CD4-positive, alpha-beta T cell treated with Interleukin-15 for 4 hours (primary cell): ENCODE measurements at places on chromosomes 3 and 15.

DNA sequence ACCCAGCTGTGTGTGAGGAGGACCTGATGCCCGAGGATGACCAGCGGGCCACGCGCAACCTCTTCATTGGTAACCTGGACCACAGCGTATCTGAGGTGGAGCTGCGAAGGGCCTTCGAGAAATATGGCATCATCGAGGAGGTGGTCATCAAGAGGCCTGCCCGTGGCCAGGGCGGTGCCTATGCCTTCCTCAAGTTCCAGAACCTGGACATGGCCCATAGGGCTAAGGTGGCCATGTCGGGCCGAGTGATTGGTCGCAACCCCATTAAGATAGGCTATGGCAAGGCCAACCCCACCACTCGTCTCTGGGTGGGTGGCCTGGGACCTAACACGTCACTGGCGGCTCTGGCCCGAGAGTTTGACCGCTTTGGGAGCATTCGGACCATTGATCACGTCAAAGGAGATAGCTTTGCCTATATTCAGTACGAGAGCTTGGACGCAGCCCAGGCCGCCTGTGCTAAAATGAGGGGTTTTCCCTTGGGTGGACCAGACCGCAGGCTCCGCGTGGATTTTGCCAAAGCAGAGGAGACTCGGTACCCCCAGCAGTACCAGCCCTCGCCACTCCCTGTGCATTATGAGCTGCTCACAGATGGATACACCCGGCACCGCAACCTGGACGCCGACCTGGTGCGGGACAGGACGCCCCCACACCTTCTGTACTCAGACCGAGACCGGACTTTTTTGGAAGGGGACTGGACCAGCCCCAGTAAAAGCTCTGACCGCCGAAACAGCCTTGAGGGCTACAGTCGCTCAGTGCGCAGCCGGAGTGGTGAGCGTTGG lies 1.5 kb downstream of the RBM15B start:
- DNase-seq, result no peak

DNA sequence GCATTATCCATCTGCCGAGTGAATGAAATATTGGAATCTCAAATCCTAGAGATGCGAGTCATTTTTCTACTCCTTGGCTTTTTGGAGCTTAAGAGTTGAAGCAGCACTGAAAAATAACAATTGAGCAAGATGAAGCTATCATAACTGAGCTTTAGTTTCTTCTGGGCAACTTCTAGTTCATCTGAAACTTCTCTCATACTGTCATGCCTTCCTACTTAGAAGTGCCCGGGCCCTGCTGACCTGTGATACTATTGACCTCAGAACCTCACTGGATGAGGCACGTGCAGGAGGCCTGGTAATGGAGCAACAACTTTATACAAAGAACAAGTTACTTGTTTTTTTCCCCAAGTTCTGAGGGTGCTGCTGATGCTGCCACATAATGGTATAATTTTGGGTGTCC lies 48.5 kb upstream of the P3H2 start:
- no peak for DNase-seq

- DNase-seq, result no peak
Observed at GRCh38 chr3:81601707-81602305, 159.6 kb downstream of the GBE1 start.

GRCh38 chr3:131072845-131073244 lies 46.2 kb downstream of the NEK11 start:
- DNase-seq, result no peak

DNA sequence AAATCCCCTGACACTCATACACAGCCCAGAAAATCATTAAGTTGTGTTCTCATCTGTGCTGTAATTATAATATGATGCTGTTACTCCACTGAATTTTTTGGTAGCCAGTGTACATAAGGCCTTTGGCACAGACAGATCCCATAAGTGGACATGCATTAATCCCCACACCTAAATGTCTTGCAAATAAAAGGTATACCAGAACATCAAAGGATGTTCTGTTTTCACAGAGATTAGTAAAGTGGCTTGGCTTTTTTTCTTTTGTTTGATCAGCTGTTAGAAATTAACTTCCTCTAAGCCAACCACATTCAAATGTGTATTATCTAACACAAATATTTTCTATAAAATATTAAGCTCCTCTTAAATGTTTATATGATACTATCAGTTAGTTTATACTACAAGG lies 2.7 kb downstream of the SST start:
- no peak for DNase-seq

- DNase-seq, result no peak
Observed at GRCh38 chr15:56973463-56973862, 55.0 kb downstream of the TCF12 start.

GRCh38 chr15:25884370-25884769 lies 21.2 kb upstream of the ATP10A start:
- no peak for DNase-seq

DNA sequence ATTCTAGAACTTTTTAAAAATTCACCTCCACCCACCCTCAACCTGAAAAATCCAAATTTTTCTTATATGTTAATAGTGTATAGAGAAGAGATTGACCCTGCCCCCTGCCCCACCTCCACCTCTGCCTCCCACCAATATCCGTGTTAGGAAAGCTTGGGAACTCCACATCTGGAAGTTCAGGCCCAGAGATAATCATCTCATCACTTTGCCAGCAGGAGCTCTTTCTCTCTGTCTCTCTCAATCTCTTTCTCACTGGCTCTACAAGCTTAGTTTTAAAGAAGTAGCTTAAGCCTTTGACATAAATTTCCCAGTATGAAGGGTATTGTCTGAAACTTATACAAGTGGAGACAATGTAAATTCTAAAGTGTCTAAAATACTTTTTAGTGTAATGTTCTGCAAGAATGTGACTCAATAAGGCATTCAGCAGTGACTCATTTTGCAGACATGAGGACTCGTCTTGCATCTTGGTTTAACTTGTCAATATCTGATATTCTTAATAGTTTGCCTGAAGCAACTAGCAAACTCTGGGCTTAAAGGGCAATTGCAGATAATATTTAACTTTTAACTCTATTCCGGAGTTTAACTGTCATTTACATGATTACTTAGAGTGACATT lies 299.8 kb upstream of the EPHA3 start:
- no peak for DNase-seq

DNA sequence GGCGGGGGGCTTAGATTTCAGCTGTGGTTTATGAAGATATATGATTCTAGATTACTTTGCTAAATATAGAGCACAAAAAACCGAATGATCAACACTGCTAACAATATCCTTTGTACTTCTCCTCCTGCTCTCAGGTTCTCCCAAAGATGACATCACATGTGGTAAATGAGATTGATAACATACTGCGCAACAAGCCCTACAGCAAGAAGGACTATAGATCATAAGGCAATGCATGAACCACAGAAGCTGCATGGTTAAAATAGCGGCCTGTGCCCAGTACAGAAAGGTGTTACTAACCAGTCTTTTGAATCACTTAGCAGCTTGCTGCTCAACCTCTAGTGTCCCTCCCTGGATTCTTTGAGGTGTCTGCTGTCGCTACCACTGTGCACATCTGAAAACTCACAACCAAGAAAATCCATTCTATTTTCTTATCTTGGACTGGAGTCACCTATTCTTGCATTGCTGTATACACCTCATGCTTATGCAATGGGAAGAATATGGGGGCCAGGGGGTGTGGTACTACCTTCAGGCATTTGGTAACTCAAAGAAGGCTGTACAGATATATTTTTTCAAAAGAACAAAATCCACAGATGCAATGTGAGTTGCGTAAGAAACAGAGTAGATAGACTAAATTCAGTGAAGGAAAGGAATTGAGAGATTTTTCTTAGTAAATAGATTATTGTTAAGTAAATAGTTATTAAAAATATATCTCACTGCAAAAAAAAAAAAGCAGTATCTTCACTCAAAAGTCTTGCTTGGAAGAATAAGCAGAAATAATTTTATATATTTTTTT lies 18.2 kb downstream of the SSR3 start:
- DNase-seq, result no peak

- DNase-seq, result no peak
Observed at GRCh38 chr3:169968224-169968885, 1.7 kb downstream of the SEC62 start.

GRCh38 chr3:22122567-22122966 lies 371.6 kb upstream of the ZNF385D start:
- no peak for DNase-seq

DNA sequence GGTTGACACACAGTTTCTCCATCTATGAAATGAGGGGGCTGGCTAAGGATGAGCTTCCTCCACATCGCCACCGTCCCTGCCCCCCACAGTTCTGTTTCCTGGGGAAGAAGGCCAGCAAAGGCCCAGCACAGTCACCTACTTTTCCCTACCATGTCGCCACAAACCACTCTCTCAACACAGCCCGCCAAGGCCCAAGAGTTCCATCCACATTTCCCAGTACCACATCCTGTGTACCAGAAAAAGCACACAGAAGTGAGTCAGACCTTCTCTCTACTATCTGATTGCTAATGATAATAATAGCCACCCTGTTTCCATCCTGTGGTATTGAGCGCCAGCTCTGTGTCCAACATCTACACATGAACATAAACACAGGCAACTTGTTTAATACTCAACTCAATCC lies 30.3 kb upstream of the C15orf39 start:
- DNase-seq, result no peak

- DNase-seq, result no peak
Observed at GRCh38 chr3:97822359-97822775, 556 bp downstream of the CRYBG3 start.

GRCh38 chr15:72782274-72783003 lies 1.1 kb downstream of the ADPGK start:
- DNase-seq, result no peak

DNA sequence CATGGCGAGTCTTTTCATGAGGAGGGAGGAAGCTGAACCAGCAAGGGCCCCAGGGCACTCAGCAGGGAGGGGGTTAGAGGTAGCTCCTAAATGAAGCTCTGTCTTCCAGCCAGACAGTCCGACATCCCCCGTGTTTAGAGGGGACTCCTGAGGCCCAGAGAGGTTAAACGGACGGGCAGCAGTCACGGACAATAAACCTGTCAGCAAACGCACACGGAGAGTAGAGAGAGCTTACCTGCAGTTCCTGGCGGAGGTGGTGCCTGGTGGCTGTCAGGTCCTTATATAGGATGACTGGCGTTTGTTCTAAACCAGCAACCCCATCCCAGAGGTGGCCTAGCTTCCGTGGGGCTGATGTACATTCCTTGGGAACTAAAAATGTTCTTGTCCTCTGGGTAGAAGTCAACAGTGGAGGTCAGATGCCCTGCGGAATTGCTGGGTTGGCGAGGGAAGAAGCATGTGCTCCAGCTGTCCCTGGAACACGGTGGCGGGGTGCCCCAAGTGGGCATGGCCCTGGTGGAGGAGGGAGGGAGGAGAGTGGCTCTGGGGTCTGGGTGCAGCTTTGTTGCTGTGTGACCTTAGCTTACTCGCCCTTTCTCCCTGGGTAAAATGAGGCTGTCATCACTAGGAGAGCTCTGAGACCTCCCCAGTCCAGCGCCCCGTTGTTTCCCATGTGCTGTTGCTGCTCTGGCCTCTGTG lies 2.1 kb downstream of the GHRL start:
- DNase-seq, result no peak

DNA sequence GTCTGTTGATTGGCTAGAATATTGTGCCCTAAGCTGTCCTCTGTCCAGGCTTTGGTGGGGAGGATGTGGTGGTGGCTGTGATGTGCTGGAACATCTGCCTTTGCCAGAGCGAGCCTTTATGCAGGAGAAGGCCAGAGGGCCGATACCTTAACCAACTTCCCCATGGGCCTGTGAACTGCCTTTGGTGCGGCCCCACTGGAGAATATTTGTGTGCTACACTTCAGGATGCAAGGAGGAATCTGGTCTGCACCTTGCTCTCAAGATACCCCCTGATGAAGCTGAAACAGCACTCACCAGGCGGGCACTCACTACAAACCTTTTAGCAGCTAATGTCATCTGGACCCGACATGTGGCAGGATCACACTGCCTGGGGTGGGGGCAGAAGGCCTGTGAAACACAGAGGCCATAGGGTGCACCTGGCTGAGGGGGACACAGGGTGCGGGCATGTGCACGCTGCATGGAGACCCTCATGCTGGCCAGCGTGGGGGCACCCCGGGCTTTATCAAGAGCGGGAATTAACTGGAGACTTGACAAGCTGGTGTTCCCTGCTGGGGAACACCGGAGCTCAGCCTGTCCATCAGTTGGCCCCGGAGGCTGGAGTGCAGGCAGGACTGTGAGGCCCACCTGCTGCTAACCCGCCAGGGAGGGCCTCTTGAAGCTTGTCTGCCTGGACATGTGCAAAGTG lies 16.4 kb downstream of the PRR23E start:
- DNase-seq, result no peak

- DNase-seq, result no peak
Observed at GRCh38 chr15:42491539-42492225, 741 bp upstream of the ZNF106 start.

DNA sequence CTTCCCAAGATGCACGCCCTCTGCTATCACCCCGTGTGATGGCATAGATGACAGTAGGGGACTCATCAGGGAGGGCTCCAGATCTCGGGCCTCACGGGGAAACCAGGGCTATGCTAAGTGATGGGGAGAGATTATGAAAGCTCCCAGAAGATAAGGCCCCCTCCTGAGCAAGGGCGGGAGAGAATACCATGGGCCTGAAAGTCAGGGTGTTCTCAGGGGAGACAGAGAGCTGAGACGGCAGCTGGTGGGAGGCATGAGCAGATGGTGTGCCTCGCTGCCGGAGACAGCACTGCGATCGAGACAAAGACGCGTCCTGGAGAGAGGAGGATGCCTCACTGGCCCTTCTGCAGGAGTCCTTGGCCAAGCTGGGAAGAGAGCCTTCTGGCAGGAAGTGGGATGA lies 106.5 kb upstream of the ADPGK start:
- no peak for DNase-seq

DNA sequence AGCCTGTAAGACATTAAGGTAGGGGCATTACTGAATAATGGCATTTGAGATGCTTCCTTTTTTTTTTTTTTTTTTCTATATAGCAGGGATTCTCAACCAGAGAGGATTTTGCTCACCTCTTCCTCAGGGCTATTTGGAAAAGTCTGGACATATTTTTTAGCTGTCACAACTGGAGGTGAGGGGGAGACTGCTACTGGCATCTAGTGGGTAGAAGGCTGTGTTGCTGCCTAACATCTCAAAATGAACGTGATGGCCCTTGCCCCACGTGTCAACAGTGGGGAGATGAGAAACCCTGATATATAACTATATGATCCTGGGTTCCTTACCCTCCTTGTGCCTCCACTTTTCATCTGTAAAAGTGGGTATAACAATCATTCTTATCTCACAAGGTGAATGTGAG lies 71.9 kb downstream of the CADPS start:
- DNase-seq, result no peak

DNA sequence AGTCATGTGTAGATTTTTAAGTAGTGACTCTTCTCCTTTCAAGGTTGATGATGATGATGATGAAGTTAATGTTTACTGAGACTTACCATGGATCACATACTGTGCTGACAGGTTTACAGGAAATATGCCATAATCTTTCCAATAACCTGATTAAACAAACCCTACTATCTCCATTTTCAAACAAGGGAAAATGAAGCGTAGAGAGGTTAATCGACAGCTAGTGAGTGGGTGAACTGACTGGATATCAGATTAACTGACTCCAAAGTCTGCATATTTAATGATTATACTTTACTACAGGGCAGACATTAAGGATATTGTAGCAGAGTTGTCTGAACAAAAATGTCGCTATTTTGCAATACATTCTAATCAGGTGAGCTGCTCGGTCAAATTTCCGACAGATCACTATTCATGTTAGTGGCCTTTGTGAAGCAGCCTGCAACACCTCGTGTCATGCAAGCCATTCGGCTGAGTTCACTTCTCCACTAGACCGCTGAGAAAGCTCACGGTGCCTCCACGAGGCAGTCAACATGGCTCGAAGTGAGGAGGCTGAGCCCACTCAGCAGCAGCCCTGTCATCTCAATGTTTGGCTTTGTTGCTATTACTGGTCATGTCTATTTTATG lies 264.2 kb downstream of the NFKBIZ start:
- DNase-seq, result no peak

GRCh38 chr3:46112296-46112695 lies 85.0 kb upstream of the XCR1 start:
- DNase-seq, result no peak

GRCh38 chr3:126438746-126439145 lies 36.9 kb downstream of the ZXDC start:
- no peak for DNase-seq
